Activated naive CD4-positive, alpha-beta T cell treated with anti-CD3 and anti-CD28 coated beads, Interleukin-2, amount 10 ng/mL, durations not matched to agents 7 days and 5 days (primary cell): ENCODE measurements at places on chromosomes 1 and 21.

DNA sequence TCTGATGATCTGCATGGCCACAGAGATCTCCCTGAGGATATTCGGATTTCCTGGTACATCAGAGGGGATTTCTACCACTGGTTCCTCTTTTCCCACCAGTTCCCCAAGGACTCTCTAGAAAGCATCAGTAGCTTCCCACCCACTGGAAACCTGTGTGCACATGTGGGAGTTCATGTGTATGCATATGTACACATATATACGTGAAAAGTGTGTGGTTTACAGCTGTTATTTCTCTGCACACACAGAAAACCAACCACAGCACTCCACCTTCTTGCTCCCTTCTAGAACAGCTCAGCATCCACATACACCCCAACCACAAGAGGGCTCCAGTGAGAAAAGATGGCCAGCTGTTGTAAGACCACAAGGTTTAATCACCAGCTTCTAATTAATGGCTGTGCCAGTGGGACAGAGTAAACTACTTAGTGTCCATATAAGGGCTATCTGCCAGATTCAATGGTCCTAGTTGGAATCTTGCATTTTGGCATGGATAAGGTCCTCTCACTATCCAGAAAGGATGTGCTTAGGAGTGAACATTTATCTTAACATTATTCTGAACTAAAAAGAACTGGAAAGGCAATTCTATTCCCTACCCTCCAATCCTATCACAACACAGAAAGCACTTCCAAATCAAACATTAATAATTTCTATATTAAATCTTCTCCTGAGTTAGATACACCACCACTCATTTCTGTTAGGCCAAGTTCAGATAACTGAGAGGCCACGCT, 24.1 kb downstream of the GPR3 start:
- no peaks in the 10 kb centered on the region for H3K27me3 ChIP-seq
- H3K4me1 ChIP-seq, result peaks cover 22% of the 10 kb centered on the region
- H3K36me3 ChIP-seq, result peaks cover 71% of the 10 kb centered on the region
- DNase-seq, result peak; percentile 71
- H3K4me3 ChIP-seq, result no peak overlapping the region

- peak; percentile 73 for DNase-seq
- peak overlapping the region; percentile 66 for H3K4me3 ChIP-seq
- no peaks in the 10 kb centered on the region for H3K27me3 ChIP-seq
- peak overlapping the region; percentile 96 for H3K27ac ChIP-seq
- H3K4me1 ChIP-seq, result peaks cover 78% of the 10 kb centered on the region
These were observed 6.2 kb downstream of the E2F2 start for GRCh38 chr1:23524716-23525401.

DNA sequence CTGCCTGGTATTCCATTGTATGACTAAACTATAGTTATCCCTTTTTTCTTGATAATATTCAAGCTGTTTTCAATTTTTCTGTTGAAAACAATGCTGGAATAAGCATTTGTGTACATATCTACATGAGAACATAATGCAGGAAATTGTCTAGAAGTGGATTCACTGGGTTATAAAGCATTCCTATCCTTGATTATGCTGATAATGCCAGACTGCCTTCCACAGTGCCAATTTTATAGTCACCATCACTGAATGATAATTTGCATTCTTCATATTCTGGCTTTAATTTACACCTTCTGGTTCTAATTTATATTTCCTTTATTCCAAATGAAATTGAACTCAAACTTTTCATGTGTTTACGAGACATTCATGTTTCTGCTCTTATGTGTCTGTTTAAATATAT, 651.0 kb upstream of the PLXNA2 start:
- no peaks in the 10 kb centered on the region for H3K27me3 ChIP-seq
- H3K36me3 ChIP-seq, result no peaks in the 10 kb centered on the region
- H3K4me1 ChIP-seq, result no peaks in the 10 kb centered on the region
- no peak for DNase-seq

DNA sequence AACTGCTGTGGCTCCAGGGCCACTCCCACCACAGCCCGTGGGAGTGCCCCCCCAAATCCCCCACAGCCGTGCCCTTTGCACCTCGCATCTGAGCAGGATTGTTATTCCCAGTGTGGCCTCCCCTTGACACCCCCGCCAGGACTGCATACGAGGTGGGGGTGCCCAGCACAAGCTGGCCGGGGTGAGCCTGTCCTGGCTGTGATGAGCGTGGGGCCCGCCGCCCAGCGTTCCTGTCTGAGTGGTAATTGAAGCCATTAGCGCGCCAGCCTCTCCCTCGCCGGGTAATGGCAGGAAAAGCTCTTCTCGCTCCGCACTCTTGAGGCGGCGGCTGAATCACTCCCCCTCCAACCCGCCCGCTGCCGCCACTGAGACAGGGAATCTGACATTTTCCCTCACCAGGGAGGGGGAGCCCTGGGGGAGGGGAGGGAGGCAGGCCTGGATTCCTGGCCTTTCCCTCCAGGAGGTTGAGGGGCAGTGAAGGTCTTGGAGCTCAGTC, 27.7 kb downstream of the PTPRF start:
- no peak overlapping the region for H3K4me3 ChIP-seq
- H3K36me3 ChIP-seq, result no peaks in the 10 kb centered on the region
- no peak overlapping the region for H3K27ac ChIP-seq
- DNase-seq, result no peak
- no peaks in the 10 kb centered on the region for H3K4me1 ChIP-seq

DNA sequence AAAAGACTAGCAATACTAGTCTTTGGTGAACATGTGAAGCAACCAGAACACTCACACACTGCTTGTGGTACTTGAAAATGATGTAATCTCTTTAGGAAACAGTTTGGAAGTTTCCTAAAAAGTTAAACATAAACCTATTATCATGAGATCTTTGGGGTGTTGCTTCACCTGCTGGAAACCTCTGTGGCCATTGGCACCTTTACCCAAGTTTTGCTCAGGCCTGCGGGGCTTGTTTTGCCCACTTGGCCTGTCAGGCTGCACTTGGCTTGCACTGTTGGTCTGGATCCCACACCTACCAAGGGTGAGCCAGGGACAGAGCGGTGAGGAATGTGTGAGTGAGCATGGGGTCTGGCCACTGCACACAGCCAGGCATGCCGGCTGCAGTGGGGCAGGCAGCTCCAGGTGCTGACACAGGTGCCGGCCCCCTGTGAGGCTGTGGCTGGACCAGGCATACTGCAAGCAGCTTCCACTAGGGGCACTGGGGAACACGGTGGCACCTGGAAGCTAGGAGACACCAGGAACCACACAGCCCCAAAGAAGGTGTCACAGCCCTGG, 14.4 kb upstream of the FNBP1L start:
- no peak for DNase-seq
- no peak overlapping the region for H3K4me3 ChIP-seq
- H3K27ac ChIP-seq, result no peak overlapping the region
- peaks cover 48% of the 10 kb centered on the region for H3K27me3 ChIP-seq
- H3K36me3 ChIP-seq, result no peaks in the 10 kb centered on the region

DNA sequence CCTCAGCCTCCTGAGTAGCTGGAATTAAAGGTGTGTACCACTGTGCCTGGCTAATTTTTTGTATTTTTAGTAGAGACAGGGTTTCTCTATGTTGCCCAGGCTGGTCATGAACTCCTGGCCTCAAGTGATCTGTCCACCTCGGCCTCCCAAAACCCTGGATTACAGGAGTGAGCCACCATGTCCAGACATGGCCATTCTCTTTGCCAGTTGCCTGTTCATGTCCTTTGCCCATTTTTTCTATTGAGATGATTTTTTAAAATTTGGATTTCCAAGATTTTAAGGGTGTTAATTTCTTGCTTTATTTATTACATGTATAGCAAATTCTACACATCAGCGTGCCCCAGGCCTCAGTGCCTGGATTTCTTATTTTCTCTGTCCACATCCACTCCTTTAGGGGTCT, 2.8 kb downstream of the POLR3GL start:
- H3K4me1 ChIP-seq, result peaks cover 33% of the 10 kb centered on the region
- no peak overlapping the region for H3K4me3 ChIP-seq
- no peak for DNase-seq
- H3K27ac ChIP-seq, result no peak overlapping the region
- peaks cover 24% of the 10 kb centered on the region for H3K36me3 ChIP-seq
- no peaks in the 10 kb centered on the region for H3K27me3 ChIP-seq

- no peaks in the 10 kb centered on the region for H3K4me1 ChIP-seq
- no peaks in the 10 kb centered on the region for H3K27me3 ChIP-seq
- no peak for DNase-seq
- no peak overlapping the region for H3K4me3 ChIP-seq
These were observed 270.6 kb downstream of the TPR start for GRCh38 chr1:186104459-186104858.
